Heart left ventricle (tissue), 16 donors: ENCODE measurements at places on chromosomes 7 and 10. TPM values are rescaled to one million over a fixed set of nuclear protein-coding genes. Genes with fewer than 3 reads are reported as not detected.

LIPF gene
- 1.0 TPM for polyA plus RNA-seq

GRCh38 chr7:28348636-28349035, 63.7 kb upstream of the CREB5 start:
- no peaks in the 10 kb centered on the region for H3K36me3 ChIP-seq
- peak overlapping the region; percentile 81 for H3K27ac ChIP-seq
- H3K4me1 ChIP-seq = no peaks in the 10 kb centered on the region
- H3K4me3 ChIP-seq = no peak overlapping the region

DNA sequence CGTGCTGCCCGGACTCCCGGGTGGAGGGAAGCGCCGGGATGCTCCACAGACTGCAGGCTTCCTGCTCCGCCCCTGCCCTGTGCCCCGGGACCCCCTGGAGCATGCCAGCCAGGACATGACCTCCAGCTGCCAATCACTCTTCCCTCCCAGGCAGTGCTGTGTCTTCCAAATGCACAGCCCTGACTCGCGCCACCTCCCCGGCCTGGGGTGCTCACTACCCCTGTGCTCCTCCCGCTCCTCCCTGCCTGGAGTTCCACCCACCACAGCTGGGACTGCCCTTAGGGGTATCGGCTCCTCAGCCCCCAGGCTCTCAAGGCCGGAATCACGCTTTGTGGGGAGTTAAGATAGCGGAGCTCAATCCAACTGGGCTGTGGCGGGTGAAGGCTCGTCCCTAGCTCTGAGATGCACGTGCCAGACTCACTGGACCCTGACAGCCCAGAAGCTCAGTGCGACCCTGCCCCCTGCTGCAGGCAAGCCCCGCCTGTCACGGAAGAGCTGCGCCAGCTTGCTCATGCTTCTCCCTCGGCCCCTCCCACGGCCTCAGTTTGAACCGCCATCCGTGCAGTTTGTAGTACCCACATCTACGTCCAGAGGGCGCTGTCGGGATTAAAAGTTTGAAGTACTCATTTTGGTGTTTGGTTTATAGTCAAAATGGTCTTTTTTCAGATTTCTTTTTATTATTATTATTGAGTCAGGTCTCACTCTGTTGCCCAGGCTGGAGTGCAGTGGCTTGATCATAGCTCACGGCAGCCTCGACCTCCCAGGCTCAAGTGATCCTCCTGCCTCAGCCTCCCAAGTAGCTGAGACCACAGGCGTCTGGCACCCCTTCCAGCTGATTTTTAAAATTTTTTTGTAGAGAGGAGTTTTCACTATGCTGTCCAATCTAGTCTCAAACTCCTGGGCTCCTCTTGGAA, 142.5 kb upstream of the TCERG1L start:
- H3K36me3 ChIP-seq = no peaks in the 10 kb centered on the region
- H3K27ac ChIP-seq = no peak overlapping the region
- H3K4me1 ChIP-seq = no peaks in the 10 kb centered on the region

SLC29A4 gene
- 4.7 TPM for polyA plus RNA-seq

- no peak overlapping the region for H3K27ac ChIP-seq
- H3K4me1 ChIP-seq = no peaks in the 10 kb centered on the region
- no peaks in the 10 kb centered on the region for H3K36me3 ChIP-seq
- DNase-seq = no peak
Observed at GRCh38 chr7:94247970-94248369, 146.7 kb upstream of the COL1A2 start.
